ENCODE measurements at places on chromosomes 7 and 10.
A peak's percentile ranks its signal among the peaks of the same experiment; 100 is the strongest.

- no peak for DNase-seq
Measured at GRCh38 chr10:77827366-77827765, 99.2 kb downstream of the DLG5 start.

- no peak for DNase-seq
Measured at GRCh38 chr7:150876817-150877526, 24.7 kb downstream of the AOC1 start.

DNA sequence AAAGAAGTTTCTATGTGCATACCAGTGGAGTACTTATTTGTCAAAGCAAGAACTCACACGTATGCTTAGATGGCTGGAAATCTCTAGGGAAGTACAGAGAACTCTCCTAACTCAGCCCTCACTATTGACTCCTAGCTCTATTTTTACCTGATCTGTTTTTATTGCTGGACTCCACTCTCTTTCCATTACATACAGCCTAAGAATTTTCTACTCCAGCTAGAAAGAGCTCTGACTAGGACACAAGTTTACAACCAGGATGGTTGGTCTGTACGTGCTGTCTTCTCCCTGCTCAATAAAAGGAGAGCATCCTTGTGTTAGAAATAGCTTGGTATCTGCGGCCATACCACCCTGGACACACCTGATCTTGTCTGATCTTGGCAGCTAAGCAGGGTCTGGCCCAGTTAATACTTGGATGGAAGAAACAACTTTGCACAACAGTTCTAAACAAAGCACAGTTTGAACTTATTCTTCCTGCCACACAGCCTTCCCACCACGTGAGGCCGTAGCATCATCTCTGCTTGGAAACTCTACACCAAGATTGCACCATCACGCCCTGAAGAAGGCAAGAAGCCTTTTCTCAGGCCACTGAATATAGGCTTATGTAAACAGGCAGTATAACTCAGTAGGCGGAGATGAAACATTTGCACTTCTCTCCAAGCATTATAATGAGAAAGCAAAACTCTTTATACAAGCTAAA, 50.7 kb downstream of the KCNMA1 start:
- no peak for DNase-seq

- no peak for DNase-seq
Measured at GRCh38 chr7:141674702-141675101, 27.3 kb downstream of the DENND11 start.

GRCh38 chr7:37363536-37364491, 84.8 kb downstream of the ELMO1 start:
- DNase-seq = no peak

- DNase-seq = peak; percentile 51
Measured at GRCh38 chr10:22086730-22087401, 83.3 kb upstream of the DNAJC1 start.

DNA sequence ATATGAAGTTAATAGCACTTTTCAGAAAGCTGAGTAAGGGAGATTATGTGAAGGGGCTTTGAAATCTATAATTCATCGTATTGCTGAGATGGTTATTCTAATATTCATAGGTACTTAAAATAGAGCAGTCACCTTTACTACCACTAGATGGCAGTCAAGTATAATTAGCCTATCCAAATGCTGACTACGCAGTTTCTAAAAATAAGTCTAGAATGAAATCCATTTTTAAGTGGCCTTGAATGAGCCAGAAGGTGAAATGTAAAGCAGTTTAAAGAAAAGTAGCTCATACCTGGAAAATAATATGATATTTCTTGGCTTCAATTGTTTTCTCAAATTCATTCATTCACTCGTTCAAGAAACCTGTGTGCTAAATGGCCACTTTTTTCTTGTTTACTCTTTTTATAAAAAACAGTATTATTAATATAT, 1277.1 kb downstream of the GATA3 start:
- DNase-seq = no peak

- DNase-seq = no peak
Measured at GRCh38 chr10:4196183-4196582, 411.2 kb upstream of the KLF6 start.

- no peak for DNase-seq
Measured at GRCh38 chr10:60281792-60282353, 107.8 kb downstream of the ANK3 start.

DNA sequence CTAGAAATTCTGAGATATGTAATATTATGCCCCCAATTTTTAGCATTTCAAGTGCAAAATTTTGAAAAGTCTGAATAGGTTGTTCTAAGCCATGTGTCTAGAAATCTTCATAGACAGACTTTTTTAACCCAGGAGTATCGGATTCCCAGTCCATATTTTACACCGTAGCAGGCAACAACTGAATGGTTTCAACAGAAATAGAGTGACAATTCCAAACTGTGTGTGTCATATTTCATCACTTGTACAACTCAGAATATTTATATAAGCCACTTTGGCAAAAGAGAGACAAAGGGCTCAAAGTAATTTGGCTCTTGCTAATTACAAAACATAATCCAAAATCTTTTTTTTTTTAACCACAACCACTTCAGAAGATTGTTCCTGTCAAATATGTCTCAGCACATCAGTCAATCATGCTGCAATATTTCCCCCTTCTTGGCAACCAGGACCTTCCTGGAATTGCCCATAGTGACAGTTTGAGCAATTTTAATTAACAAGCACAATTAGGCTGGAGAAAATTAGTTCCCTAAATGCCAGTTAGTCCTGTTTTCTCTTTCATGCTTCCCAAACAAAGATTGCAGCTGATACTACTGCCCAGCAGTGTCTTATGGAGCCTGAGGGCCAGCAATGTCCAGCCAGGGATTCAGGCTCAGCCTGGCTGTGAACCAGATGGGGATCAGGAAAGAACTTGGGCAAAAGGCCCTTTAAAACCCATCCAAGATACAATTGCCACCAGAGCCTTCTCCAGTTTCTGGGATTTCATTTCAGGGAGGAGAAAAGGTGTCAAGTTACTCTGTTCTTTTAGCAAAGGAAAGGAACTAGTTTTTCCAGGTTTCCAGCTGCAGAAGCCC, 533.3 kb upstream of the GHITM start:
- DNase-seq = no peak

- no peak for DNase-seq
Measured at GRCh38 chr10:77887631-77888355, 38.8 kb downstream of the DLG5 start.

- DNase-seq = no peak
Measured at GRCh38 chr10:60286559-60286958, 103.1 kb downstream of the ANK3 start.

DNA sequence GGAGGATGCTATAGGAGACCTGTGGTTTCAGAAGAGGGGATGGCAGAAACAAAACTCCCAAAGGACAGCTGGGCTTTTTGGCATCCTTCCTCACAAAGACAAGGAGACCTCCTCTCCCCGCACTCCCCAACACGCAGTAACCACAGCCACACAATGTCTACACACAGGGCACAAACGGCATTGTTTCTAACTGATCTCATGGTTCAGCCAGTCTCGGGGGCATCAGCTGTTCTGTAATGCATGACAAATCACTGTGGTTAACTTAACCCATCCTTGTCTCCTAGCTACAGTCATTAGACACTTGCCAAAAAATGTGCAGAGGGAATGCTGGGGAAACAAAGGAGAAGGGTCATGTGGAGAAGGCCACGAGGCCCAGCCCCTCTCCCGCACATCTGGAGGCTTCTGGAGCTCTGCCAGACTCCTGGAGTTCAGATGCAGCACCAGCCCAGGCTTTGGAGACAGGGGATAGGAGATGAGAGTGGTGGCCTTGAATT, 7.6 kb upstream of the ADAMTS14 start:
- no peak for DNase-seq

GRCh38 chr7:27079234-27079975, 16.4 kb downstream of the HOXA1 start:
- no peak for DNase-seq

GRCh38 chr10:132497861-132498561, 39.6 kb upstream of the INPP5A start:
- no peak for DNase-seq

DNA sequence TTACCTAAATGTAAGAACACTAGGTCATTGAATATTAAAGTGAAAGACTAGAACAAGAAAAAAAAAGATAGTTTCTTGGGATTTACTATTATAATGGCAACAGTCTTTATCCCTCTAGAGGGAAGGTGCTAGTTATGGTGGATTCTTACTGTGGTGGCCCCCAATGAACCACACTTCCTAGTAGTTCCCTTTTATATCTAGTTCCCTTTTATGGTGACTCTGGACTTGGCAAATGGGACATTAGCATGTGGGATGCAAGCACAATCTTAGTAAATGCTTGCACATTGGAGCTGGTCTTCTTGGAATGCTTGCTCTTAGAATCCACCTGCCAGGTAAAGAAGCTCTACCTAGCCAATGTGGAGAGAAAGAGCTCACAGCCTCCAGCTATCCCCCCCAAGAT, 430.2 kb downstream of the LRMDA start:
- no peak for DNase-seq

DNA sequence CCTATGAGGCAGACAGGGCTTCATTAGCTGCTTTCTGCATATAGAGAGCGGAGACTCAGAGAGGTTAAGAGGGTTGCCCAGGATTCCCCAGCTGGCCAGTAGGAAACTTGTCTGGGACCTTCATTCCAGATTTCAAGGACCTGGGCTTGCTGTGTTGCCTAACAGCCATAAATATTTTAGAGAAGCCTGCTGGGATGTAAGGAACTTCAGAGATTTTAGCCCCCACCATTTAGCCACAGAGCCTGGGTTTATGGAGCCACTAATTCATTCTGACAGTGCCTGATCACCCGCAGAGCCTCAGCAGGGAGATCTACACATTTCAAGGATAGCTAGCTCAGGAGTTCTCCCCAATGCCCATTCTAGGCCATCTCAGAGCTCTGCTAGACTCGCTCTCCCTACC, 56.6 kb upstream of the TRUB1 start:
- DNase-seq = no peak

- no peak for DNase-seq
Measured at GRCh38 chr7:87574630-87575029, 26.1 kb downstream of the ABCB1 start.

DNA sequence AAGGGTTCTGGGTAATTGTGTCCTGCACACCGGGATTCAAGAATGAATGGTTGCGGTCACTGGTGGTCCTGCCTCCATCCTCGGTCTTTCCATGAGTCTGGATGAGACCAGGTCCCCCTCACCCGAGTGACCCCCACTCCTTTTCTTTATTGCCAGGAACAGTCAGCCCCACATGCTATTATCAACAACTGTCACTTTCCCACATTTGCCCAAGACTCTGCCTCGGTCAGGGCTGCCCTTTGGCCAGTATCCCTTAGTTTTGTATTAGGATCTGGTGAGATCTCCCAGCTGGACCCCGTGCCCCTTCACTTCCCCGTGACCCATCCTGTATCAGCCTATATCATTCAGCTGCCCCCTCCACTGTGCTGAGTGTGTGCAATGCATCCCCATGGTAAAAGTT, 288.3 kb downstream of the ADARB2 start:
- no peak for DNase-seq

DNA sequence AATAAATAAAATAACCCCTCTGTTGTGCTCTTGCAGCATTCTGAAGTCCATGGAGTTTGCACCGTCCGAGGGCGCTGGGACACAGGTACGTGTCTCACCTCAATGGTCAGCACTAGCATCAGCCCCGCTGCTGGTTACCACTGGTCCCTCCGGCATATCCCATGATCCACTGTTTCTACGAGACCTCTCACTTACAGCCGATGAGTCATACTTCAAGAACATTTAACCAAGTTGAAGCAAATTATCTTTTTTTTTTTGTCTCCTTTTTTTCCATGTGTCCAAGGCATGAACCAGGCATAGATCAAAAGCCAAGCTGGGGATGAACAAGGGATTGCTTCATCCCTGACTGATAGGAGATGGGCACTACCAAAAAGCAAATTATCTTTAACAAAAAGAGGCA, 92.9 kb upstream of the SH2B2 start:
- DNase-seq = no peak

- DNase-seq = no peak
Measured at GRCh38 chr10:128475686-128476367, 349.6 kb upstream of the MKI67 start.

- DNase-seq = no peak
Measured at GRCh38 chr10:29377333-29377961, 88.6 kb downstream of the LYZL1 start.

- no peak for DNase-seq
Measured at GRCh38 chr10:71817831-71818655, 33.0 kb downstream of the PSAP start.

- no peak for DNase-seq
Measured at GRCh38 chr7:2068693-2069471, 163.9 kb downstream of the MAD1L1 start.

GRCh38 chr7:7848246-7848645, 120.3 kb upstream of the GLCCI1 start:
- DNase-seq = no peak

DNA sequence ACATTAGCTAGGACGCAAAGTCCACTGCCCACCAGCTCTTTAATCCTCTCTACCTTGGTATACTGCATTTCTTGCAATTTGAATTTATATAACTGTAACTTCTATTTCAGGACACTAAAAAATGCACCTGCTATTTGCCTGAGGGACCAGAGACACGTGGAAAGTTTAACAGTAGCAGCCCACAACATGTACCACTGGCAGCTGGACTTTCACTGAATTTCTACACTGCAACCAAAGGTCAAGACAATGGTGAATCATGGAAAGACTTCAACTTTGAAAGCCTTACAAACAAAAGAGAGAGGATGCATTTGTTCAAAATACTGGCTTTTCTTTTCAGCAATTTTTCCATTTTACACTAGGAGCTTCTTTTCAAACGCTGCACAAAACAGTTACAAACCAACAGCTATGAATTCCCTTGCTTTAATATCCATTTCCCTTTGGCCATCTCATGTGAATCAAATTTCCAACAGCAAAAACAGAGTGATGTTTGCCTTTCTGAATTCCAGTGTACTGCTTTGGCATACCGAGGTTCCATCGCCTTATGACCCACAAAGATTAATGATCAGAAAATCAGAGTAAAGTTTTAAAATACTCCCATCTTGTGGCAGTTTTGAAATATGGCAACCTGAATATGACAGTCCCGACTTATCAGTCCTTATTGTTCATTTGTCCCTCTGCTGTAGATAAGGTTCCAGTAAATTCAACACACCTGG, 29.9 kb upstream of the HNRNPH3 start:
- DNase-seq = no peak

- DNase-seq = no peak
Measured at GRCh38 chr10:93471110-93471651, 11.0 kb downstream of the MYOF start.

DNA sequence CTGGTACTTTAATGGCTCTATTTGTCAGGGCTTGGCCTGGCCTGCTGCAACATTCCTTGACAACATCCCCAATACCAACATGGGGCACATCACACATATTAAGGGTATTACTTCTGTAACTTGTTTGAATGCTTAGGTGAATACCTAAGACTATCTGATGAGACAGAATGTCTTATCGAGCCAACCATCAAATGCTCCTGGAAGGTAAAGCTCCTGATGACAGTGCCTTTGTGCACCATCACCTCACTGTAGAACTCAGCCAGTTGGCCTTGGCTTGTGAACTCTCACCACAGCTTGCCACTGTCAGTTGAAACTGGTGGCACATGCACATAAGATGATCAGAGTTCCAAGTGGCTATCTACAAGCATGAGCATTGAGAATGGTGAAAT, 3.7 kb upstream of the MYO1G start:
- no peak for DNase-seq
